Cortex of kidney (tissue), 1 donor: ENCODE measurements at places on chromosomes 2 and 18.

GRCh38 chr2:80326214-80326613 lies 21.7 kb upstream of the LRRTM1 start:
- DNase-seq, result no peak

DNA sequence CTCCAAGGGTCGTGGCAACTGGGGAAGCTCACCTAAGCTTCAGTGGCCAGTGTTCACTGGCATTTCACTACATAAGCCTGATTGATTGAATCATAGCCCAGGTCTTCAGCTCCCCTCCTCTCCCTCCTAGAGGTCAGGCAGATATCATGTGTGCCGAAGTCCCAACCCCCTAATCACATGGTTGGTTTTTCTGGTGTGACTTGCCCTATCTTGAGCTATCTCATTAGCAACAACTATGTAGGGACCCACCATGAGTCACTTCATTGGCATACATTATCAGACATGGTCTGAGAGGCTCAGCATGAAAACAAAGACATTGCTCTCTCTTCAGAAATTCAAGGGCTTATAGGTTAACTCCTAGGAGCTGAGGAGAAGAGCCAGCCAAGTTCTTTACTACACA lies 76.8 kb downstream of the LYPD1 start:
- DNase-seq, result no peak

DNA sequence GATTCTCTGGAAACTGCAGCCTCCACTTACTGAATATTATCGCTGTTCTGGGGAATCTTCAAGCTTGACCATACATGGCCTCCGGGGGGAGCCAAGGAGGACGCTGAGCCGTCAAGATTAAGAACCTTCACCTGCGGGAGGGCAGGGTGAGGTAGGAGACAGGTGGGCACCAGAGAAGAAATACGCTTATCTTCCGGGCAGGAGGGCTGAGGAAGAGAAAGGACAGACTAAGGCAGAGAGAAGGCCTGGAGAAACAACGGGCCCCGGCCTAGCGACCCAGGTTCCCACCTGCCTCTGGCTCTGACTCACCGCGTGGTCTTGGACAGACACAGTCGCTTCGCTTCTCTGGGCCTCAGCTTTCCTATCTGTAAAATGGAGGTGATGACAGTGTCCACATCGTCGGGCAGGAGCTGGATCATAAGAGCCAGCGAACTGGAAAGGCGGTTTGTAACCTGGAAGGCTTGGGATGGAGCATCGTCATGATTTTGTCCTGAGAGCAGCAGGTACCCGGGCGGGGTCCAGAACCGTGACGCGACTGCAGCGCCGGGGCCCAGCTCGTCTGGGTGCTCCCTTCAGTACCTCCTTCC lies 659 bp downstream of the ZNF142 start:
- DNase-seq, result no peak

DNA sequence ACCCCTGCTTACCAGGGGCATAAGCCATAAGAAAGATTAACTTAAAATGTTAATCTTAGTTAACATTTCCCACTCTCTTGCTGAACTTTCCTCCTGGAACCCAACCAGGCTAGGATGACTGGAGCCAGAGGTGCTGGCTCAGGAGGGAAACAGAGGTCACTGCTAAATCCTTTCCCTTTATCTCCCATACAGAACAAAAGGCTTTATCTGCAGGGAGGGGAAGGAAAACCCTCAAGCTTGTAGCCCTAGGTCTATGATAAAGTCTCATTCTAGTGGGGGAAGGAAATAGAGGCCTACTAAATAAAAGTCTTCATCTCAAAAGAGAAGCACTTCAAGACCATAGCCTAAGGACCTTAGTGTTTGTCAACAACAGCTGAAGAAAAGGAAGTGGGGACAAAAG lies 18.6 kb downstream of the HIBCH start:
- DNase-seq, result no peak

GRCh38 chr2:239664216-239664810 lies 263.5 kb upstream of the HDAC4 start:
- DNase-seq, result no peak

GRCh38 chr2:175854665-175855064 lies 147.4 kb downstream of the LNPK start:
- no peak for DNase-seq

DNA sequence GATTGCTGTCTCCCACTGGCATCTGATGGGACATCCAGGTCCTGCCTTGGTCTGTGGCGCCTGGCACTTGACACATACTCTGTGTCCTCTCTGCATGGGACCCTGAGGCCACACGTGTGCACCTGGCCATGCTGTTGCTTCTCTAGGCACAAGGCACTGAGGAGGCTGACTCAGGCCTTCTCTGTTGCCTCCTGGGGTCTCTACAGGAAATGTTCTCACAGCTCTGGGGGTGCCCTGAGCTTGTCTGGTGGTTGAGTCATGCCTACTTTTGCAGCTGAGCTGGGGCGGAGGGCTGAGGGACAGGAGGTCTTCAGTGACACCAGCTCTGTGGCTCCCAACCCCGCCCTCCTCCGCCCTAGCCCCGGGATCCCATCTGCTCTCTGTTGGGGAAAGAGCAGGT lies 207.0 kb upstream of the HS6ST1 start:
- DNase-seq, result no peak

GRCh38 chr2:72979896-72980295 lies 62.6 kb downstream of the EMX1 start:
- no peak for DNase-seq

- DNase-seq, result no peak
Observed at GRCh38 chr2:145905371-145905770, 1385.5 kb upstream of the ZEB2 start.

DNA sequence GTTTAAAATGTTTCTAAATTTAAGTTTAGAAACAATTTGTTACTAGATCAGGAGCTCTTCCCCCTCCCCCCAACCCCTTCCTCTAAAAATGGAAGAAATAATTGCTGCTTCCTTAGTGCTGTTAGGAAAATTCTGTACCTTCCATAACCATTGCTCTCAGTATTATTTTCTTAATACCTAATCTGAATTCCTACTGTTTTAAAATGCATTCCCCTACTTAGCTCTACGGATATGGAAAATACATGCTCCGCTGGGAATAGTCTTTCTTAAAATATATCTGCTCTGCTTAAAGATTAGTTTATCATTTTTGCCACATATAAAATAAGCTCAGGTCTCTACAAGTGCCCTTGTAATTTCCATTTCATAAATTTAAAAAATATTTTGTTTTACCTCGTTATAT lies 215.2 kb downstream of the TGIF1 start:
- no peak for DNase-seq

DNA sequence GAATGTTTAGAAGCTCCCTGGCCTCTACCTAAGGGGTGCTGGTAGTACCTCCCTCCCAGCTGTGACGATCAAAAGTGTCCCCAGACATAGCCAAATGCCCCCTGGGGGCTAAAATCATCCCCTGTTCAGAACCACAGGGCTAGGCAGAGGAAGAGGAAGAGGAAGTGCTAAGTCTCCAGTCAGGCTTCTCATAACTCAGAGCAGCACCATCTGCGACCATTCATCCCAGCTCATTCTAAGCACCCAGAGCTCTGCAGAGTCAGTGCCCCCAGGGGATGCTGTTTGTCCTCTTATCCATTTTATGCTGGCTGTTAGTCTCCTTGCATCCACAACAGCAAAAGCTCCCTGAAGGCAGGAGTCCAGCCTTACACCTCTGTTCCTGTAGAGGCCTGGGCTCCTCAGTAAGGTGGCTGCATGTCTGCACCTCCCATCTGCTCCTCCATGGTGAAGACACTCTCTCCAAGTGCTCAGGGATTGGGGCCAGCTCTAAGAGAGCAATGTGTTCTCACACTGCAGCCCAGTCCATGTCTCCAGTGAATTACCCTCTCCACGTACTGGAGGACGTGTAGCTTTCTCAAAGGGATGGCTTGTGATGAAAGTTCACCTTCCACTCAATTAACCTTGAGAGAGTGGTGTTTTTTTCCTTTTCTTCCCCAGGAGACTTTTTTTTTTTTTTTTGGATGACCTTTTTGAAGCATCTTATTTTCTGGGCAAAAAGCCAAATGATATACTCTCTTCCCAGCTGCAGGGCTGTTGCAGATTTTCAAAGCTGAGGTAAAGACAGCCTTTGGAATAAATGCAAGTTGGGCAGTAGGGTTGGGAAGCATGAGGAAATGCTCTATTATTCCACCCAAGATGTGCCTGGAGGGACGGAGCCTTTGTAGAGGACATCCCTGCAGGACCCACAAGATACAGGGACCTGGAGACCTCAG lies 158.9 kb upstream of the SLC14A2 start:
- no peak for DNase-seq

DNA sequence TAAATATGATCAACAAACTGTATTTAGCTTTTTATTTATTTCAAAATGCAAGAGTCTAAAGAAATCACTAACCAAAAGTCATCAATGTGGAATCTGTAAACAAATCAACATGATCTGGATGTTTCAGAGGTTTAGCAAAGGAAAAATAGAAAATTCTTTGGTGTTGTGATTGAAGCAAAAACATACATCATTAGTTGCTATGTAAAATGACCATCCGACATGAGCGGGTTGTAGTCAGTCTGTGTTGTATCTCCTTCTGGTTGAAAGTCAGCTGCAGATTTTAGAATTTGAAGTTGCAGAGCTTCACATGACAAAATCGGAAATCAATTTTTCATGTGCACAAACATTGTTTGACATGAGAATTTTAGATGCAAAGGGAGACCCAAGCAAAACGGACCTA lies 63.2 kb downstream of the IRS1 start:
- no peak for DNase-seq

DNA sequence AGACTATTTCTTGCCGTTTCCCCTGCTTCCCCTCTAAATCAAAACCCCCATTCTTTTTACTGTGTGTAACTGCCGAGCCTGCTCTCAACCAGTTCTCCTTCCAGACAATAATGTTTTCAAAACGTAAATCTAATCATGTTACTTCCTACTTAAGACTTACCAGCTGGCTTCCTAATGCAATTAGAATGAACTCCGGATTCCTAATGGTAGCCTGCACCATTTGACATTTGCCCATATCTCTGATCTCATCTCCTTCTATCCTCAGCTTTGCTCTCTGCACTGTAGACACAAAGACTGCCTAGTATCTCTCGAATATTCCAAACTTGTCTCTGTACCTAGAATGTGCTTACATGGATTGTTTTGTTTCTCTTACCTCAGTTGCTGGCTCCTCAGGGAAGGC lies 12.9 kb downstream of the TTL start:
- no peak for DNase-seq

GRCh38 chr2:22290302-22290701 lies 1094.7 kb upstream of the KLHL29 start:
- DNase-seq, result no peak

DNA sequence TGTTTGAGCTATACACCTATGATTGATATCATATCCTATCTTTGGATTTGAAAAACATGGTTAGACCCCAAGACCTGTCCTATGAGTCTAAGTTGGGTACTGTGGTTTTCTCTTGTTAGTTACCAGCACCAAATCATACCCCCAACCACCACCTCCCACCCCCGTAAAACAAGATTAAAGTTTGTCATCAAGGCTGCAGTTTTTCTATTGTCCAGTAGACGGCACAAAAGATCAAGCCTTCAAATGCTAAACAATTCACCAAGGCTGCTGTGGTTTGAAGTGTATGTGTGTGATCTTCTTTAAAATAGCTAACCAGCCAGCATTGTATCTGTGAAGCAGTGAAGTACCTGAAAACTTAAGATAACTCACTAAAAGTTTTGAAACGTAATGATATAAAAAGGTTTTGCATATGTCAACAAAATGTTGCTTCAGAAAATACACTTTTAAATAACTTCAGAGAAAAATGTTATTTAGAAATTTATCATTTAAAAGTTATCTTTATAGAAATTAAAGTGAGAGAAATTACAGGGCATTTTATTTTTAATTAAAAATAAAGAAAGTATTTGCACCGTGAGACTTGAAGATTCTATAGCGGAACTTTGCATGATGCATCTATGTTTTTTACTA lies 5.8 kb upstream of the MEIS1 start:
- DNase-seq, result no peak

DNA sequence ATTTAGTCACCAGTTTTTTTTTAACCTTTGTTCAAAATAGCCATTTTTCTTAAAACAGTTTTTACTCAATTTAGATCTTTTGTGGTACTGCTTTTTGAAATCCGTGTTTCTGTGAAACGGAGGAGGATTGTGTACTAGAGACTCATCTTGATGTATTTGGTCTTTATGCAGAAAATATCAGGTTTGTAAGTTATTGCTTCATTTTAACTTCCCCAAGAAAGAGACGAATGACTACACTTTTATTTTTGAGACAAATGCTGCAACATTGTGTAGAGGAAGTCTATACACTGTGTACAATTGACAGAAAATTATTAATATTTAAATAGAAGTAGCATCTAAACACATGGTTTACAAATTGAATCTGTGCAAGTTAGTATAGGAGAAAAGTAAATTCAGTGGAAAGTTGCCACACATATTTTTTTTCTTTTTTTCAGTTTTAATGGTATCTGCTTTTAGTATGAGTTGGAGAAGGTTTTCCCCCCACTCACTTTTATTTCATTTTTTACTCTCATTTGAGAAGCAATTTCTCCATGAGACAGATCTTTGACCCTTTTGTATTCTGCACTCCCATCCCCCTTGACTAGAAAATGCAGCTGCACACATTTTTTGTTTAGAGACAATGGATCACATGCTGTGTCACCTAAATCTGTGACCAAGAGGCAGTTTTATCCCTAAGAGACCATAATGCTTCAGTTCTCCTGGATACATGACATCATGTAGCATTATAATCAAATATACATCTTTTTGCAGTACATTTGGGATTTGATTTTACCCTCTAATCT lies 200.8 kb upstream of the STON1 start:
- no peak for DNase-seq

- DNase-seq, result no peak
Observed at GRCh38 chr2:225020168-225020849, 22.0 kb downstream of the DOCK10 start.

GRCh38 chr2:179793238-179793637 lies 68.2 kb downstream of the ZNF385B start:
- DNase-seq, result no peak

GRCh38 chr2:177668617-177669016 lies 276.0 kb downstream of the AGPS start:
- DNase-seq, result no peak

- no peak for DNase-seq
Observed at GRCh38 chr2:70192516-70192915, 1.7 kb upstream of the C2orf42 start.

- no peak for DNase-seq
Observed at GRCh38 chr2:108534584-108535356, 500 bp downstream of the LIMS1 start.
